ENCODE measurements at places on chromosomes 7 and 10.

- DNase-seq = no peak
These were observed 29.0 kb downstream of the PODXL start for GRCh38 chr7:131527456-131527855.

- no peak for DNase-seq
These were observed 93.0 kb downstream of the EXOC4 start for GRCh38 chr7:133345690-133346421.

GRCh38 chr10:132335189-132336063 is 3.4 kb downstream of the LRRC27 start:
- no peak for DNase-seq

GRCh38 chr10:32226624-32227023 is 120.3 kb downstream of the EPC1 start:
- DNase-seq = no peak

GRCh38 chr7:751826-752225 is 24.7 kb upstream of the PRKAR1B start:
- no peak for DNase-seq

DNA sequence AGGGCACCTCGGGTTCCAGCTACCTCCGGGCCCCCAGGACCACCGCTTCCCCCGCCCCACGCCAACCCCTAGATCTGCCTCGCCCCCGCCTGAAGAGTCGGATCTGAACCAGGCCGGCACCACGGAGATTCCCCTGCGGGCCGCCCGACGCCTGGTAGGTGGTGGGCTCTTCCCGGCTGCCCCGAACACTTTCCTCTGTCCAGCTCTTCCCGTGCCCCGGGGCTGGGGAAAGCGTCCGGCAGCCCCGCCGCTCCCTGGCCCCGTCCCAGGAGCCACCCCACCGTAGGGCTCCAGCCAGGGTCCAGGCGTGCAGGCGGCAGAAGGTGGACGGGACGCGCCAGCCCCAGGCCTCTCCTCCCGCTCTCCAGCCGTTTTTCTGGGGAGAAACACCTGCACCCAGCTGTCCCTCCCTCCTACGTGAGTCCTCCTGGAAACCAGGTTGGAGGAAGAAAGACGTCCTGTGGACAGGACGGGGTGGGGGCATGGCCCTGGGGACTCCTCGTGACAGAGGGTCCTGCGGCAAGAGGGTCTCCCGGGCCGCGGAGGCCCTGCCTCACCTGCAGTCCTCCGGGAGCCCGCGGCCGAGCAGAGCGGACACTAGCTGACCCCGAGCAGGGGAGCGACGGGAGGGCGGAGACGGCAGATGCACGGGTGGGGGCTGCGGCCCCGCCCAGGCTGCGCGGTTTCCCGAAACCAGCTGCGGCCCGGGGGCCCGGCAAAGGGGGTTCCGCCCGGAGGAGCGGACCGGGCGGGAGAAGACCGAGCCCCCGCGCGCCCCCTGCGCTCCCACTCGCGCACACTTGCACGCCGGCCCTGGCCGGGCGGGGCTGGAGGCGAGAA is at the start of gene TMEM176B:
TSS of gene TMEM176B (minus strand) at position 624 of the 840 bp plus-strand sequence. CDS start 3,795 bp downstream, outside the sequence.
- peak; percentile 39 for DNase-seq

GRCh38 chr10:21496343-21497176 is 28.9 kb downstream of the SKIDA1 start:
- peak; percentile 27 for DNase-seq

GRCh38 chr7:55028011-55028410 is 9.2 kb downstream of the EGFR start:
- no peak for DNase-seq

DNA sequence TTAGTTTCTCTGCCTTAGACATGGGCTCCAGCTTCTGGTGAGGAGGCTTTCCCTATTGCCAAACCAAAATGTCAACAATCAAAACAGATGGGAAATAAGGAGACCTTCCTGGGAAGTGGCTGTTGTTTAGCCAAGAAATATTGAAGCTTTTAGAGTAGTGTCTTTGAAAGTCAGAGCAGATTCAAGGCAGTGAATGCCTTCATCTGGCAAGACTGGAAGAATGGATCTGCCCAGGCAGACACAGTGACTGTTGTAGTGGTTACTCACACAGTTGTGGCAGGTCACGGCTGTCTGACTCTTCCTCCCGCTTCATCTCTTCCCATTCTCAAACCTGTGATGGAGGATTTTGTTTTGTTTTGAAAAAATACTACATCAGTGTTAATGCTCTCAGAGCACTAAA is 154.1 kb upstream of the ADO start:
- no peak for DNase-seq

DNA sequence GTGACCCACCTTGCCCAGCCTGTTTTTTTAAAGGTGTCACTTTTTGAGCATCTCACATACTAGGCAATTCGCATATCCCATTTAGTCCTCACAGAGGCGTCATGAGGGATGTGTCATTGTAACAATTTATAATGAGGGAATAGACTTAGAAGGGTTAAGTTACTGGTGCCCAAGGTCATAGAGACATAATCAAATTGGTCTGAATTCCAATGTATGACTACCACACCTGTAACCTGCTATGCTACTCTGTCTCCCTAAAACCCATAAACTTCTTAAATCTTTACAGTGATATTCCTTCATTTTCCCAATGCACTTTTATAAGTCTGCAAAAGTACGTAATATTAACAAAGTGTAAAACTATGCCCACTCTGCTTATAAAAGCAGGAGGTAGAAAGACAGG is 7.1 kb downstream of the ZMYND11 start:
- no peak for DNase-seq

- DNase-seq = peak; percentile 7
These were observed 208.7 kb downstream of the MAD1L1 start for GRCh38 chr7:2023877-2024566.

GRCh38 chr10:17348501-17349349 is 105.7 kb downstream of the ST8SIA6 start:
- peak; percentile 55 for DNase-seq

DNA sequence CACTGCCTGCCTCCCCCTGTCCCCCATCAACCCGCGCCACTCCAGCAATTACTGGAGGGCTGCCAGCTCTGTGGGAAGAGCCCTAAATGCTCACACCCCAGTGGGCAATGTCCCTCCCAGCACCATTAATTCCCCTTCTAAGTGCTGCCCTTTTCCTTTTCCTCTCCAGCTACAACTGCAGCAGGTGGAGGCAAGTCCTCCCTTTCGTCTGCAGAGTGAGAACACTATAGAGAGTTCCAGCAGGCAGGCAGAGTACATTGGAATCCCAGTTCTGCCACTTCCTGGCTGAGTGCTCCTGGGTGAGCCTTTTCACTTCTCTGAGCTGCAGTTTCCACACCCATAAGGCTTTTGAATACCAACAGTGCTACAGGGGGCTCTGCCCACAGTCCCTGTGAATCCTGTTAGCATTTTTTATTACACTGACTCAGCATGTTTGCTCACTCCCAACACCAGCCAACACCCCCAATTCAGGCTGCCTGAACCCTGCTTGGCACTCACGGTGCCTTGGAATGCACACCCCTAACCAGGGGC is 447.0 kb downstream of the GRID1 start:
- DNase-seq = no peak

- no peak for DNase-seq
These were observed 164.3 kb downstream of the BMPER start for GRCh38 chr7:34069676-34070075.

- peak; percentile 59 for DNase-seq
These were observed 23.9 kb downstream of the SCD start for GRCh38 chr10:100370714-100371481.

- peak; percentile 27 for DNase-seq
These were observed 94.3 kb upstream of the PDE1C start for GRCh38 chr7:32164341-32164996.

DNA sequence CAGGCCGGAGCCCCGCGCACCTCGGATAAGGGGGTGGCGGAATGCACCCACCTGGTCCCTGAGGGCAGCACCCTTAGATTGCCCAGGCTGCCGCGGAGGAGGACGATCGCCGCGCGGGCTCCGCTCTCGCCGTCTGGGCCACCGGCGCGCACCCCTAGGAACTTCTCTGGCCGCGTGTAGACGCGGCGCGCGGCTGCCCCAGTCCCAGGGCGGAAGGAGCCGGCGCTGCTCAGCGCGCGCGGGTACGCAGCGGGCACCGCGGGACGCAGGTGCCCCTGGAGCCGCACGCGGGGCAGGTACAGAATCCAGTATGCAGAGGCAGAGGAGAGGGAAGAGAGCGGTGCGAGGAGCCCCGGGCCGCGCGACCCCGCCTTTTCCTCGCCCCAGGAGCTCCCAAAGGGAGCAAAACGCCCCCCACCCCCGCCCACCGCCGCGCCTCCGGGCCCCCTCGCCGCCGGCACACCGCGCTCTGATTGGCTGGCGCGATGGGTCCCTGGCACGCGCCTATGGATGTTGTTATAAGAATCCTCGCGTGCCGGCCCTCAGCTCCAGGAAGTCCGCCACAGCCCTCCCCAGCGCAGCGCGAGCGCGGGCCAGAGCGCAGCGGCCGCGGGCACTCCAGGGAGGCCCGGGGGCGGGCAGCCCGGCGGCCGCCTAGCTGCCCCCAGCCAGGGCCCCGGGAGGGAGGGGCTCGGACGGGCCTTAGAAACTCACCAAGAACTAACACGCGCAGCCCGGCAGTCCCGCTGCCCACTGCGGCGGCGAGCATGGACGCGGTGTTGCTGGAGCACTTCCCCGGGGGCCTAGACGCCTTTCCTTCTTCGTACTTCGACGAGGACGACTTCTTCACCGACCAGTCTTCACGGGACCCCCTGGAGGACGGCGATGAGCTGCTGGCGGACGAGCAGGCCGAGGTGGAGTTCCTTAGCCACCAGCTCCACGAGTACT is at the start of gene PTF1A:
TSS of gene PTF1A (plus strand) at position 549 of the 948 bp plus-strand sequence. CDS start at position 768, 219 bp downstream.
- DNase-seq = peak; percentile 88

DNA sequence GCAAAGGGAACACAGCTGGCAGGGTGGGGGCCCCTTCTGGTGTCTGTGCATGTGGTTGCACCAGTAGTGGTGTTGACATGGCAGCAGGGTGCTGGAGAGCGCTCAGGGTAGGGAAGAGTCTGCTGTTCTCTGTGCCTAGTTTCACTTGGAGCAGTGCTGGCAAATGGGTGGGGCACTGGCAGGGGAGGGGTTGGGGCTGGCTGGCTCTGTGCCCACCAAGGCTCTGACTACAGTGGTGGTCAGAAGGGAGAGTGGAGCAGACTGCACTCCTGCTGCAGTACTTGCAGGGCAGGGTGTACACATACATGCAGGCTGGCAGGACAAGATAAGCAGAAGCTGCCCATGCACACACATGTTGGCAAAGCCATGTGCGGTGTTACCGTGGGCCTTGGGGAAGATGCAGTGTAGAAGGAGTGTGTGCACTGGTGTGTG is 18.2 kb downstream of the FAM25A start:
- DNase-seq = no peak

DNA sequence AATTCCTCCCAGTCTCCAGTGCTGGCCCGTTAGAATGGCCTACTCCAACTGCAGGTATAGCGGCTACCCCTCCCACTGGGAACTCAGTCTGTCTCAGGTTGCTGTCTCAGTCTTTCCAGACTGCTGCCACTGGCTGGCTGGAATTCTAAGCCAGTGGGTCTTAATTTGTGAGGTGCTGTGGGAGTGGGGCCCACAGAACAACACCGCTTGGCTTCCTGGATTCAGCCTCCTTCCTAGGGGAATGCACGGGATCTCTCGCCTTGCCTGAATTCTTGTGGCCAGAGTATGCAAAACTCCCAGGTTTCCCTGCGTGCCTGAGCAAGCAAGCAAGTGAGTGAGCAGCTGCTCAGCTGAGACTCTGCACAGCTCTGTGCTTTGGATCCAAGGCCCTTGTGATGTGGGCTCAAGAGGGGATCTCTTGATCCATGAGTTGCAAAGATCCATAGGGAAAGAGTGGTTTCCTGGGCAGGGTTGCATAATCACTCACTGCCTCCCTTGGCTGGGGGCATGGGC is 41.5 kb upstream of the GPR141 start:
- no peak for DNase-seq

DNA sequence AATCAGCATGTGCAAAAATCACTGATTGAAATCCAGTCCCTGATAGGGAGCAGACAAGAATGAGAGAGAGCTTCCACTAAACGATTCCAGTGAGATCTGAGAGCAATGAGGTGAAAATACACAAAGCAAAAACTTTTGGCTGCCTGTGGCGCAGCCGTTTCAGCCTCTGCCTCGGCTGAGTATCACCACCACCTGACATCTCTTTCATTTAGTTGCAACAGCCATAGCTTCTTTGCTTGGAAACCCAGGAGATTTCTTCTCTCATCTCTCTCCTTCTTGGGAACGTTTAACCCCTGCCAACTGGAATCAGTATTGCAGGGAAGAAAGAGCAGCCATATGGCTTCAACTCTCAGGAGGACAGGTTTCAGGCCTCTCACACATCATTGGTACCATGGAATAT is 237.3 kb upstream of the AGK start:
- no peak for DNase-seq

GRCh38 chr7:100975371-100975821 is 6.0 kb downstream of the MUC12 start:
- no peak for DNase-seq

DNA sequence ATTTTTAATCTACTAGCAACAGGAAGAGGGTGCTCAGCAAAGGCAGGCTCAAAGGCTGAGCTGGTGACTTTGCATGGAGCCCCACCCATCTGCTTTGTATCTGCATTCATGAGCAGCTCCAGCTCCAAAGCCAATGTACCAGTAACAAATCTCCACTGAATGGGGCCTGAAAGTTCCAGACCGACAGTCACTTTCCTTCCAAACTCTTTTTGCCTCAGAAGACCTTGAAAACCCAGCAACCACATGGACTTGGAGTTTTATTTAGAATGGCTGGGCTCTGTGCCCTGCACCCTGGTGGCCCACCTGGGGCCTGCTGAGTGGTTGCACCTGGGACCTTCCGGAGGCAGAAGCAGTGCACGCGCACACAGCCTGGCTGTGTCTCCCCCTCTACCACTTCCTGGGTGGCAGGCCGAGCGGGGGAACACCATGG is 195.0 kb upstream of the PLXNA4 start:
- no peak for DNase-seq

GRCh38 chr10:78927257-78927995 is 141.3 kb upstream of the ZMIZ1 start:
- DNase-seq = peak; percentile 65

GRCh38 chr10:8103543-8103942 is 49.1 kb downstream of the GATA3 start:
- no peak for DNase-seq

DNA sequence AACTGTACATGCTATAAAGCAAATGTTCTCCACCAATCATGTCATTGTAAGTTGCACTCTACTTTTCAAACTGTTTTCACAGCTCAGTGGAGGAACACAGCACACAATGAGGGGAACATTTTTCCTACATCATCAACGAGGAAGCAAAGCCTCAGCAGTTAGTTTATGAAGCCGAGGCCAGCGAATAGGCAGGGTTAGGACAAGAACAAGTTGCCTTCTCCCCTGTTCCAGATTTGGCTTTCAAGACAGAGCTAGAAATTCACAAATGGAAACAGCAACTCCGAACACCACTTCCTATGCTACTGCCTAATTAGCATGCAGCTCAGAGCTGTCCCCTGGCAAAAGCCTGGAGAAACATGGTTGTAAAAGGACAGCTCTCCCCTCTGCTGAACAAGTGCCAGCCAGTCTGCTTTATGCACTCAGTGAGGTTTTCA is 19.8 kb downstream of the ITGB8 start:
- no peak for DNase-seq

GRCh38 chr10:104445359-104445758 is 91.7 kb downstream of the CFAP58 start:
- DNase-seq = no peak

- DNase-seq = no peak
These were observed 16.4 kb downstream of the GSDME start for GRCh38 chr7:24740871-24741270.

All from body of pancreas (tissue), 4 donors.